Fibroblast of upper back skin (primary cell): ENCODE measurements at places on chromosomes 4 and X.
A peak's percentile ranks its signal among the peaks of the same experiment; 100 is the strongest.

- no peak for DNase-seq
These were observed 61.5 kb downstream of the GALNT7 start for GRCh38 chr4:173230062-173230461.

DNA sequence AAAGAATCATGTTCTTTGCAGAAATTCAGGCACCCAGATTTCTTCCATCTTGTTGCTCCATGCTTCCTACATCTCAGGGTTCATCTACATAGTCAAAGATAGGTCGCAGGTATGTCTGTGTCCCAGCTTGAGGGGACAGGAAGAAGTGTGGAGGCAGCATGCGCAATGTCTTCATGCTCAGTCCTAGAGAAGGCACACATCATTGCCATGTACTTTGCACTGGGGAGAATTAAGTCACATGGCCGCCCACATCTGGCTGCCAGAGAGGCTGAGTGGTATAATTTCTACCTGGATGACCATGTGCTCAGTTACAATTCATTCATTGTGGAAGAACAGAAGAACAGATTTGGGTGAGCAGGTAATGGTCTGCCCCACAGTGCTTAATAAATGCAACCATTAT, 54.1 kb downstream of the GAB1 start:
- no peak for DNase-seq

- DNase-seq, result no peak
These were observed 432.2 kb downstream of the RPA4 start for GRCh38 chrX:97315939-97316338.

DNA sequence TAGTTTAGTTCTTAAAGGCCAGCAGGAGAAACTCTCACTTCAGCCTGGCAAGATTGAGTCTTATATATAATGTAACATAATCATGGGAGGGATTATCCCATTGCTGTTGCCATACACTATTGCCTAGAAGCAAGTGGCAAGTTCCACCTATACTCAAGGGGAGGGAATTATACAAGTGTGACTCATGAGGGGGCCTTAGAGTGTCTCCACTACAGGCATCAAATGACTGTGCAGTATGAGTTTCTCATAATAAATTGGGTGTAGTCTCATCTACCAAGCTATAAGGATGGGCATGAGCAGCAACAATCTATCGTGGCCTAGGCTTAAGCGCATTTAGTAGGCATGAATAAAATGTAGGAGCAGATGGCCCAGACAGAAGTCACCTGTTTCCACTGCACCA, 89.1 kb upstream of the C1GALT1C1 start:
- DNase-seq, result no peak

GRCh38 chrX:48165241-48165640, 31.4 kb downstream of the SSX5 start:
- no peak for DNase-seq

GRCh38 chr4:182307746-182308145, 64.5 kb downstream of the TENM3 start:
- peak; percentile 99 for DNase-seq

GRCh38 chr4:3177905-3178304, 71.1 kb upstream of the MSANTD1 start:
- no peak for DNase-seq

- no peak for DNase-seq
These were observed 53.8 kb upstream of the TXK start for GRCh38 chr4:48187813-48188212.

DNA sequence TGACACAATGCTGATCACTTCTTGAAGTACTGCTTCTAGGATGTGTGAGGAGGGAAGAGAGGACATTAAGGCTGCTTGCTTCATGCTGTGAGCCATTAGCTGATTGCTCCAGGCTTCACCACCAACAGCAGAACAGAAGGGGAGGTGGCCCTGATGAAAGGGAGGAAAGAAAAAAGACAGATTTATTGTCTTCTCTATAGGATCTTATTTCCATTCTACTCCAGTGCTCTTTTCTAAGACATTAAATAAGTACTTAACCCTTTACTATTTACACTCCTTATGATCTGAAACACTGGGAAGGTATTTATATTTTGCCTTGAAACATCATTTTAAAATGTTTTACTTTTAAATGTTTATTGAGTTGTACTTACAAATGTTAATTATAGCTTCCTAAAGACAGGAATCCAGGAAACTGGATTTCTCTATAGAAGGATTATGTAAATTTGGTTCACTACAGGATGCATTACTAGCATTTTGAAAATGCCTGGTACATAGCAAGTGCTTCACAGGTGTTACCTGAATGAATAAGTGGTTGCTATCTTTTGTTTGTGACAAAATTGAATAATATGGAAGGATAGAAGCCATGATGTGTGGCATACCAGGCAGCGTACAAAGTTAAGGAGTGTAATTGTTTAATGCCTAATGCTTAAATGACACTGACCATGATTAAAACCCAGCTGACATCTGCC, 680.9 kb upstream of the ATOH1 start:
- DNase-seq, result no peak

GRCh38 chr4:55834086-55834795, 14.7 kb downstream of the EXOC1L start:
- DNase-seq, result peak; percentile 26

- no peak for DNase-seq
These were observed 89.7 kb downstream of the ARHGAP10 start for GRCh38 chr4:147821555-147821954.
